ENCODE measurements at places on chromosomes 2 and 18. TPM values are rescaled to one million over a fixed set of nuclear protein-coding genes. Genes with fewer than 3 reads are reported as not detected.
A peak's percentile ranks its signal among the peaks of the same experiment; 100 is the strongest.

DNA sequence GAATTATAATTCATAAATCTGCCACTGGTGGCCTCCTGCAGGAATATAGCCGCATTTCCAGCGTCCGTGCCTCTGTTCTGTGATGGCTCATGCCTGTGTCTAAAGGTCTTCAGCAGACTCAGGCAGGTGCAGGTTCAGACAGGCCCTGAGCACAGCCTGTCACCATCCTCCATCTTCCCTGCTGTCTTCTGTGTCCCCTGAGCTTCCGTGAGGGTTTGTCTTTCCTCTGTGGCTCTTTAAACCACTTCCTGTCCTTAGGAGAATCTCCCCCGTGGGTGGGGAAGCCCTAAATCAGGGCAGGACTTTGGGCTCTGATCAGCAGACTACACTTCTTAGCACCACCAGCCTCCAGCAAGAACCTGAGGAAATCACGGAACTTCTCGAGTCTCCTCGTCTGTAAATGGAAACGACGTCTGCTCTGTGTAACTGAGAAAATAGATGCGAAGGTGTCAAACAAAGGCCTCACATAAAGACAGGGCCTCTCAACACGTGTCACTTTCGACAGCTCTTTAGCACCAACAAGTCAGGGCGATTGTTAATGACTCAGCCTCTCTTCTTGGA, 24.1 kb upstream of the NFATC1 start:
- peaks cover 9% of the 10 kb centered on the region for H3K4me1 ChIP-seq
- H3K27ac ChIP-seq = no peak overlapping the region
- no peak overlapping the region for H3K4me3 ChIP-seq
- H3K36me3 ChIP-seq = peaks cover 12% of the 10 kb centered on the region
- no peaks in the 10 kb centered on the region for H3K27me3 ChIP-seq
- no peak for DNase-seq

DNA sequence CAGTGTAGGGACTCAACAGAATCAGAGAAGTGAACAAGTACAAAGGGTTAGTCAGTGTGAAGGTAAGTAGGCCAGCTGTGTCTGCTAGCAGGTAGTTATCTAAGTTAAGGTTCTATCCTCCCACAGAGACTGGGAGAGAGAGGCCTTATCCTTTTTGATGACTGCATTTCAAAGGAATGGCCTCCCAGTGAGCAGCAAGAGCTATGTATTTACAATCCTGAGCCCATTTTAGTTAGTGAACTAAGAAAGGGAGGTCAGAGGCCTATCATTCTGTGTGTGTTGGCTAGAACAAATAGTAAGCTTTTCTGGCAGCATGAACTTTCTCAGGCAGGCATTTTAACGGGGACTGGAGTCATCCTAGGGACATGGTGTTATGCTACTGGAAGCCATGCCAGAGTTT, 182.9 kb downstream of the VWC2L start:
- no peak overlapping the region for H3K27ac ChIP-seq
- no peak overlapping the region for H3K4me3 ChIP-seq
- peaks cover 8% of the 10 kb centered on the region for H3K4me1 ChIP-seq
- H3K27me3 ChIP-seq = no peaks in the 10 kb centered on the region
- no peak for DNase-seq

DNA sequence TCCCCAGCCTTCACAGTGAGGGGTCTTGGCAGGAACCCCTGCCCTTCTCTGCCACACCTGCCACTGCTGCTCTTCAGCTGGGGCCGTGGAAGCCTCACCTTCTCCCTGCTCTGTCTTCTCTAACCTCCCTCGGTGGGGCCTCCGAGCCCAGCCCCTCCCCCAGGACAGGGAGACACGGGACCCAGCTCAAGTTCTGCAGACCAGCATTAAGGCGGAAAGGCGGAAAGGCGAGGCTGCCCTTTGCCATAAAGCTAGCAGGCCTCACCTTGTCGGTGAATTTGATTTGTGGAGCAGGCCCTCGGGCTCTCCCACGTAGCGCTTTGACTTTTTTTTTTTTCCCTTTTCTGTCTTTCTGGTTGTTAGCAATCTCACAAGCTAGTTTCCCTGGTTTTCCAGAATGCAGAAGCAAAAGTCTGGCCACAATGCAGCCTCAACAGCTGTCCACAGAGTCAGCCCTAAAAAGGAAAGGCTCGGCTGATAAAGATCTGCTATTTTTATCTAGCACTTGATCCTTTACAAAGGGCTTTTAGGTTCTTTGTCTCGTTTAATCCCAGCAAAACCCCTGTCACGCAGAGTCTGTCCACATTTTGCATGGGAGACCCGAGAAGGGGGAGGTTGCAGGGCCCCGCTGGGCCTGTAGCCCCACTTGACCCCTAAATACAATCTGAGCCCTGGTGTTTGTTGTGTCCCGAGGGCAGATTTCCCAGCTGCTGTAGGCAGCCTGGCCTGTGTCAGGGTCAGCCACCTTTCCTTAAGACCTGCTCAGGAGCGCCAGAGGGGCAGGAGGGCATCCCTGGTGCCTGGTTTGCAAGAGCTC, 6.0 kb downstream of the ITM2C start:
- peaks cover 48% of the 10 kb centered on the region for H3K4me1 ChIP-seq
- no peak for DNase-seq
- peak overlapping the region; percentile 76 for H3K4me3 ChIP-seq
- peak overlapping the region; percentile 35 for H3K27ac ChIP-seq

GRCh38 chr2:38427054-38427453, 50.0 kb upstream of the ATL2 start:
- H3K27ac ChIP-seq = no peak overlapping the region
- peaks cover 15% of the 10 kb centered on the region for H3K4me1 ChIP-seq
- H3K27me3 ChIP-seq = peaks cover 3% of the 10 kb centered on the region
- H3K36me3 ChIP-seq = no peaks in the 10 kb centered on the region

GRCh38 chr2:135586148-135586547, 54.9 kb downstream of the R3HDM1 start:
- H3K4me3 ChIP-seq = no peak overlapping the region
- H3K27ac ChIP-seq = no peak overlapping the region
- peaks cover 18% of the 10 kb centered on the region for H3K4me1 ChIP-seq
- H3K27me3 ChIP-seq = no peaks in the 10 kb centered on the region
- DNase-seq = no peak
- H3K36me3 ChIP-seq = peaks cover 2% of the 10 kb centered on the region

DNA sequence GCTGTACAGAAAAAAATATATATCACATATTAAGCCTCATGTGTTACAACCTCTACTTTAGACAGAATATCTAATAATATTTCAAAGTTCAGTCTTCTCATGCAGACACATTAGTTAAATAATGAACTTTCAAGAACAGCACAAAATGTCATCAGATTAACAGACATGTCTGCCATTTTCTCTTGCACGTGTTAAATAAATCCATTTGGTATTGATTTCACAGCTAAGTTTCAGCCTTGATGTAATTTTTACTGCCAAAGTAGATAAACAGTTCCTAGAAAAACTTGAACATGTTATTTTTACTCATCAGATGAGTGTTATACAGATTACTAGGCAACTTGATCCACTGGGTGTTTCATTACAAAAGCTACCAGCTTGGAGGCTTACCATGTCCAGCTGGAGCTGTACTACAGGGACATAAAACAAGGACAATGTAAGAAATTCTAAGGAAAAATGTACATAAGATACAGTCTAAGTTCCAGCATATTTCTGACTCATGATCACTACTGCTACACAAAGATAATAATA, 290.7 kb upstream of the DDX18 start:
- no peak overlapping the region for H3K4me3 ChIP-seq
- no peaks in the 10 kb centered on the region for H3K27me3 ChIP-seq
- H3K36me3 ChIP-seq = peaks cover 13% of the 10 kb centered on the region
- no peak overlapping the region for H3K27ac ChIP-seq

DNA sequence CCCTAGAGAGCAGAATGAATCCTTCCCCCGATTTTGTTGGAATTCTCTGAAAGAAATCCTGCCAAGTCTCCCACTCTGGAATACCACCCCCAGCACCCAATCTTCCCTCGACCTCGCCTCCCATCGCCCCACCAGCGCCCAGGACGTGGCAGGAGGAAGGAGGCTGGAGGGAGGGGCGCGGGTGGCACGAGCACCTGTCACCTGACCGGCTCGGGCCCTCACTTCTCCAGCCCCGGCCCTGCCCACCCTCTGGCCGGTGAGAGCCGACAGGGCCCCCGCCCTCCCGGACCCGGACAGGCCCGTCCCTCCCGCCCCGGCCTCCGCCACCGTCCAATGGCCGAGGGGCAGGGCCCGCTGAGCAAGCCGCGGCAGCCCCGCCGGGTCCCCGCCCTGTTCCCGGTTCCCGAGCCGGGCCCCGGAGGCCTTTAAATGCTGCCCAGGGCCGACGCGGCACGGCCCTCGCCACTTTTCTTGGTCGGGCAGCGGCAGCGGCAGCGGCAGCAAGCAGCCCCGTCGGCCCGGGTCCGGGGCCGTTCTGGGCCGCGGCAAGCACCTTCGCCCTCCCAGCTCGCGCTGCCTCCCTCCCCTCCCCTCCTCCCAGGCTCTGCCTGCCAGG, at the start of gene LGALSL:
Gene LGALSL (plus strand): TSS at position 393 of the 616 bp plus-strand sequence. CDS start 384 bp downstream, outside the sequence.
- no peaks in the 10 kb centered on the region for H3K27me3 ChIP-seq
- peak within 1 kb of the TSS; percentile 94 for H3K27ac ChIP-seq
- H3K4me3 ChIP-seq = peak within 1 kb of the TSS; percentile 98
- H3K36me3 ChIP-seq = peaks cover 10% of the 10 kb centered on the region
- DNase-seq = peak; percentile 53

GRCh38 chr2:239852272-239852671, 172.9 kb downstream of the NDUFA10 start:
- H3K27ac ChIP-seq = no peak overlapping the region
- no peak overlapping the region for H3K4me3 ChIP-seq
- peaks cover 8% of the 10 kb centered on the region for H3K36me3 ChIP-seq
- DNase-seq = no peak
- peaks cover 17% of the 10 kb centered on the region for H3K4me1 ChIP-seq

DNA sequence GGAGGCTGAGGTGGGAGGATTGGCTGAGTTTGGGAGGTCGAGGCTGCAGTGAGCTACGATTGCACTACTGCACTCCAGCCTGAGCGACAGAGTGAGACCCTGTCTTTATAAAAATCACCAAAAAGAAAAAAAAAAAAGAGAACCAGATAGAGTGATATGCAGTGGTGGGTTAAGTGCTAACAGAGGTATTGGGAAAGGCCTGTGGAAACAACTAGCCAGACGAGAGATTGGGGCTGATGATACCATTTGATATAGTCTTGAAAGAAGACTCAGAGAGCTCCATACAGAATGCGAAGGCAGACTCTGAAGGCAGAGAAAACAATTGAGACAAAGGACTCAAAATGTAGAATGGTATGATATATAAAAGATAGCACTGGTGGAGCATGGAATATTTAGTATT, 134.1 kb downstream of the CDC42EP3 start:
- DNase-seq = no peak
- peaks cover 7% of the 10 kb centered on the region for H3K27me3 ChIP-seq

DNA sequence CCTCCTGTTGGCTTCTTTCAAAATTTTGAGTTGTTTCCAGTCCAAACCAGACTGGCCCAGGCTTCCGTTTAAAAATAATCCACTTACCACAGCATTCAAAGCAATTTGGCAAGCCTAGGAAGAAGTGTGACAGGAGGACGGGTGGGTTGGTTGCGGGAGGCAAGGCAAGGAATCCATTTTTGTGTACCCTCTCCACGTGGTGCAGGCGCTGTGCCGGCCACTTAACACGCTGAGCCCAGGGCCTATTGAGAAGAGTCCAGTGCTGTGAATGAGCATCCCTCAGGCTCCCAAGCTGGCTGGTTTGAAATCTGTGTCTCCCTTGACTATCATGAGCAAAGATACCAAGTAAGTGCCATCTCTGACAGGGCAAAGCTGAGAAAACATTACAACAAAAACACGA, 160.9 kb downstream of the NCKAP5 start:
- no peak overlapping the region for H3K27ac ChIP-seq
- no peak for DNase-seq
- peaks cover 39% of the 10 kb centered on the region for H3K4me1 ChIP-seq
- H3K4me3 ChIP-seq = no peak overlapping the region

DNA sequence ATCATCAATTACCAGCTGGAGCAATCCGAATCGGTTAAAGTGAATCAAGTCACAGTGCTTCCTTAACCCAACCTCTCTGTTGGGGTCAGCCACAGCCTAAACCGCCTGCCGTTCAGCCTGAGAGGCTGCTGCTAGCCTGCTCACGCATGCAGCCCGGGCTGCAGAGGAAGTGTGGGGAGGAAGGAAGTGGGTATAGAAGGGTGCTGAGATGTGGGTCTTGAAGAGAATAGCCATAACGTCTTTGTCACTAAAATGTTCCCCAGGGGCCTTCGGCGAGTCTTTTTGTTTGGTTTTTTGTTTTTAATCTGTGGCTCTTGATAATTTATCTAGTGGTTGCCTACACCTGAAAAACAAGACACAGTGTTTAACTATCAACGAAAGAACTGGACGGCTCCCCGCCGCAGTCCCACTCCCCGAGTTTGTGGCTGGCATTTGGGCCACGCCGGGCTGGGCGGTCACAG, 496 bp upstream of the ITGA4 start:
- peaks cover 46% of the 10 kb centered on the region for H3K27me3 ChIP-seq
- H3K4me1 ChIP-seq = peaks cover 48% of the 10 kb centered on the region
- H3K27ac ChIP-seq = no peak overlapping the region
- H3K4me3 ChIP-seq = peak overlapping the region; percentile 86

DNA sequence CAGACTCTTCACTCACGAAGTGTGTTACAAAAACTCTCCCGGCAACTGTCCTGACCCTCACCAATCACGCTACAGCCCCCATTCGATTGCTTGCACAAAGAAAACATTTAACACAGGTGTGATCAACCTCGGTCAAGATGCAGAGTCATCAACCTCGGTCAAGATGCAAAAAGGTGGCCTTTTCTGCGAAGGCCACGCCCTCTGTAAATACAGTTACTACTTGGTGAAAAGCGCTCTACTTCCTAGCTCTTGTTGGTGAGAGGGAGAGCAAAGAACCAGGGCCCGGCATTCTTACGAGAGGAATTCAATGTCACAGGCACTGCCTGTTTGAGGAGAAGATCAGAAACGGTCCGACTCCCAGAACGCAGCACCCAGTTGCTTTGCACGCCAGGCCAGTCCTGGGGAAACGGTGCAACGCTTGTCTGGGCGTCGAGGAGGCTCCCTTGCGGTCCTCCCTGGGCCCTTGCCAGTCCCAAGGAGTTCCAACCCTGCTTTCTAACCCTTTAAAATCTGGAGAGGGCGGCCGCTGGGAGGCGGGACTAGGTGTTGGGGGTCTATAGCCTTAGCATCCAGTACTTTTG, 1.9 kb downstream of the PIEZO2 start:
- peak overlapping the region; percentile 85 for H3K4me3 ChIP-seq
- H3K27ac ChIP-seq = no peak overlapping the region
- DNase-seq = no peak
- peaks cover 45% of the 10 kb centered on the region for H3K27me3 ChIP-seq
- peaks cover 24% of the 10 kb centered on the region for H3K4me1 ChIP-seq

DNA sequence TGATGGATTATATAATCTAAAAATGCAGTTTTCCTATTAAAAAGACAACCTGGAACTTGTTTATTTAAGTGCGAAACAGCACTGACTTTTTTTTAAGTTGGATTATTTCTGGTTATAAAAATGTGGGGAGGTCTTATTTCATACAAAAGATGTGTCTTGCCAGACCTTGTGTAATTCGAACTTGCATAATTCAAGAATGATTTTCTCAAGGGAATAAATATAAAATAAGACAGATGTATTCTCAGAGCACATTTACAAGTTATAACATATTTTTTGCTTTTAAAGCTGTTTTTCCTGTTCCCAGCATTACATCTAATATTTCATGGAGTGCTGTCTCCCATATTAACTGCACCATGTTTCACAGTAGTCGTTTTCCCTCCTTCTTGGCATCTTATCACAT, 263.1 kb downstream of the CDH20 start:
- H3K27ac ChIP-seq = no peak overlapping the region
- H3K36me3 ChIP-seq = no peaks in the 10 kb centered on the region
- H3K4me1 ChIP-seq = no peaks in the 10 kb centered on the region
- no peak overlapping the region for H3K4me3 ChIP-seq

The NGEF gene
- total RNA-seq = 0.96 TPM

The DTNA gene
- 13.3 TPM for total RNA-seq
